Stimulated activated CD4-positive, alpha-beta T cell treated with anti-CD3 and anti-CD28 coated beads, Interleukin-1b, Interleukin-23, amount 100 ng/mL, for 1 hour (primary cell): ENCODE measurements at places on chromosomes 16 and 17.

- no peak for DNase-seq
Measured at GRCh38 chr16:81808933-81809480, 29.9 kb downstream of the PLCG2 start.

DNA sequence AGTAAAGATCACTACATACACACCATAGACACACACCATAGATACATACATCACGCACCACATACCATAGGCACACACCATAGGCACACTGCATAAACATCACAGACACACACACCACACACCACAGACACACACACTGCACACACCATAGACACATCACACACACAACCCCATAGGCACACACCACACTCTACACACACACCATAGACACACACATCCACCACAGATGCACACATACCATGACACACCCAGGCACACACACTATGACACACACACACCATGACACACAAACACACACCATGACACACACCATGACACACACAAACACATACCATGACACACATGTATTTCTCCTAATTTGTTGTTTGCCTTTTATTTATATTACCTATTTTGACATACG lies 14.1 kb downstream of the TBC1D16 start:
- no peak for DNase-seq

GRCh38 chr16:13798211-13798610 lies 121.7 kb upstream of the ERCC4 start:
- no peak for DNase-seq

GRCh38 chr16:56780646-56781045 lies 50.7 kb downstream of the NUP93 start:
- DNase-seq: no peak
